ENCODE measurements at places on chromosomes 6 and 20.

- H3K27ac ChIP-seq: no peak overlapping the region
- no peaks in the 10 kb centered on the region for H3K4me1 ChIP-seq
- no peaks in the 10 kb centered on the region for H3K36me3 ChIP-seq
- no peaks in the 10 kb centered on the region for H3K27me3 ChIP-seq
Measured at GRCh38 chr6:125066964-125067363, 86.6 kb upstream of the TPD52L1 start.

DNA sequence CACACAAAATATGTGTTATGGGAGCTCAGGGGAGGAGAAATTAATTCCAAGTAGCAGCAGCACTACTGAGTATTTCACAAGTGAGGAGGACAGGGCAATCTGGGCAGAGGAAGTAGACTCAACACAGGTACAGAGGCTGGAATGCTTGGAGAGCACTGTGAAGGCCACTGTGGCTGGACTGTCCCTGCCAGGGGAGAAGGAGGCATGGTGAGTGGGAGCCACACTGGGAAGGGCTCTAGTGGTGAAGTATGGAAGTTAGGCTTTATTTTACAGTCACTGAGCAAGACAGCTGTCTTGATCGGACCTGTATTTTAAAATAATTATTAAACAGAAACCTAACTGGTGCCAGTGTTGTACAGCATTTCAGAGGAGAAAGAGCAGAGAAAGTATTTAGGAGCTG is 28.8 kb downstream of the FAM229B start:
- DNase-seq: no peak
- peaks cover 14% of the 10 kb centered on the region for H3K4me1 ChIP-seq
- peaks cover 17% of the 10 kb centered on the region for H3K27me3 ChIP-seq
- H3K4me3 ChIP-seq: no peak overlapping the region
- no peaks in the 10 kb centered on the region for H3K36me3 ChIP-seq

GRCh38 chr6:82076916-82077315 is 170.6 kb downstream of the IBTK start:
- H3K27ac ChIP-seq: no peak overlapping the region
- no peaks in the 10 kb centered on the region for H3K4me1 ChIP-seq
- no peaks in the 10 kb centered on the region for H3K27me3 ChIP-seq
- no peak for DNase-seq

GRCh38 chr20:52529826-52530225 is 338.2 kb upstream of the ZFP64 start:
- no peak overlapping the region for H3K4me3 ChIP-seq
- H3K27ac ChIP-seq: no peak overlapping the region
- no peaks in the 10 kb centered on the region for H3K27me3 ChIP-seq
- H3K4me1 ChIP-seq: no peaks in the 10 kb centered on the region
- no peak for DNase-seq

DNA sequence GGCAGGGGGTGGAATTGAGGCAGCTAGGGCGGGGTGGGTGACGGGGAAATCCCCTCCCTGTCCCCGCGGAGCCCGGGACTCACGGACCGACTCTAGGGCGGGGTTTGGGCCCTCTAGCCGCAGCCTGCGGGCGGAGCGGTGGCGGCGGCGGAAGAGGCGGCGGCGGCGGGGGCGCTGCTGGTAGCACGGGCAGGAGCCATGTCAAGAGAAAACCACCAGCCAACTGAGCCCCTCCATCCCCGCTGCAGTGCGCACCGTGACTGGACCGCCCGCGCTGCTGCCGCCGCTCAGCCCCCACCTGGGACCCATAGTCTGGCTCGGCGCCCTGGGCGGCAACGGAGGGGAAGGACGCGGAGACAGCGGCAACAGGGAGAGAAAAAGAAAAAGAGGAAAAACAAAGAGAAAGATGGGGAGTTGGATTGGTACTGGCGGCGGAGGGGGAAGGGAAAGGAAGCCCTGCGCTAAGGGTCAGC is 1.2 kb upstream of the C6orf62 start:
- H3K4me1 ChIP-seq: peaks cover 38% of the 10 kb centered on the region
- DNase-seq: peak; percentile 95
- H3K4me3 ChIP-seq: peak overlapping the region; percentile 99

DNA sequence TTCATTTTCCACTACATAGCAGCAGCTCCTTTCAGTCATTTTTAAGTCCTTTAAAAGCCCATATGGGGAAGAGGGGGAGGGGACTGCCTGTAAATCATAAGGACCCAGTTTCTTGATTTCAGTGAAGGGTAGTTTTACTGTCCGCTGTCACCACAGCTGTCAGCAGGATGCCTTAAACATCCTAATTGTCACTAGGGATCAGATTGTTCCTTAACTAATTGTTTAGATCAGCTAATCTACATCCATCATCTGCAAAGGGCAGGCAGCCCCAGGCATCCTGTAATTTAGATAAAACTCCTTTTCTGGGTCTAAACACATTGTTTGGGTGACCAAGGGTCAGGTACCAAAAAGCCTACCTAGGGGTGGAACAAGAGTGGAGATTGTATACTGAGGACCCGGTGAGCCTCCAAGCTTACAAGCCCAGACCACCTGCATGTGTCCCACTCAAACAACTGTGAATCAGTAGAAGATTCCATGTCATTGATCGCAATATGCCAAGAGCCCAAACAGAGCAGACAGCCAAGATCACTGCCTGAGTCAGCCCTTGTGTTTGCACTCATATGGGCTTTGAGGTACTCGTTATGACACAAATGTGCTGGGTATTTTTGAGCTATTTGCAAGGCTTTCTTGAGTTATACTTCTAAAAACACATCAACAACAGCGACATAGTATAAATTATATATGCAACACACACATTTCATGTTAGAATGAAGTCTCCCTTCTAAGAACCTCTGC is 198.7 kb upstream of the CEP162 start:
- no peak for DNase-seq
- H3K4me1 ChIP-seq: no peaks in the 10 kb centered on the region
- H3K27me3 ChIP-seq: peaks cover 8% of the 10 kb centered on the region
- H3K4me3 ChIP-seq: no peak overlapping the region

GRCh38 chr6:66675906-66676305 is 968.9 kb upstream of the EYS start:
- H3K4me1 ChIP-seq: no peaks in the 10 kb centered on the region
- H3K27ac ChIP-seq: no peak overlapping the region
- no peaks in the 10 kb centered on the region for H3K36me3 ChIP-seq
- H3K4me3 ChIP-seq: no peak overlapping the region
- no peaks in the 10 kb centered on the region for H3K27me3 ChIP-seq
- DNase-seq: no peak

- no peaks in the 10 kb centered on the region for H3K27me3 ChIP-seq
- no peak for DNase-seq
- H3K4me3 ChIP-seq: peak overlapping the region; percentile 92
- peak overlapping the region; percentile 93 for H3K27ac ChIP-seq
Measured at GRCh38 chr20:49813305-49813974, 812 bp downstream of the SLC9A8 start.

DNA sequence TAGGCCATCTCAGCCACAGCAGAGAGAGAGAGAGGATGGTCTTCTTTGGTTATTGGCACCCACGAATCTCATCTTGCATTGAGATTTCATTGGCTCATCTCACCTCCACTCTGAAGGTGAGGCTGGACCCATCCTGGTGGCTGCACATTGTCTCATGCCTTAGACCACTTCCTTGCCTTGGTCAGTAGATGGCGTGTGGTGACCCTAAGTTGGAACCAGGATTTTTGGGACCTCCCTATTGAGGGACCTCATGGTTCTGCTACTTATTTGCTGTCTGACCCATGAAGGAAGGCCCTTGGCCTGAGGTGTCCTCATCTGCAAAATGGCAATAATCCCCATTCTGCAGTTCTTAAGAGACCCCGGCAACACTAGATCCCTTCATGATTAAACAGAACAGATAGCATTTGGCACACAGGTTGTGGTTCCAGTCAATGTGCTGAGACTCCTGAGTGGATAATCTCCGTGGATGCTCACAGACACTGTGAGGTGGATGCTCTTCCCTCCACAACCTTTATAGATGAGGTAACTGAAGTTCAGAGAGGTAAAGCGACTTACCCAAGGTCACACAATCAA is 21.5 kb upstream of the AAR2 start:
- no peaks in the 10 kb centered on the region for H3K4me1 ChIP-seq
- H3K27me3 ChIP-seq: peaks cover 5% of the 10 kb centered on the region
- no peak overlapping the region for H3K27ac ChIP-seq
- no peak overlapping the region for H3K4me3 ChIP-seq
- DNase-seq: peak; percentile 64

DNA sequence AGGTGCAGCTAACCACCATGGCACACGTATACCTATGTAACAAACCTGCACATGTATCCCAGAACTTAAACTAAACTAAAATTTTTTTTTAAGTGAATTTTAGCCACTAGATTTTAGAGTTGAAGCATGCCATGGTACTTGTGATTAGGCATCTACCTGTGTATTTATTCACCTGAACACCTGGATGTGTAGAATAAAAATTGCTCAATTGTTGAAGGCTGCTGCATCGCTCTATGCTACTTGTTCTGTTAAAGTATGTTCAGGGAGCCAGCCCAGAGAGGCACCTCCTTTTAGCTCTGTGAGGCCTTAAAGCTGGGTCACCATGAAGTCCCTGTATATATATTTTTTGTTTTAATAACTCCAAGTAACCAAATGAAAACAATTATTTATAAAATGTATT is 28.3 kb downstream of the SLC22A3 start:
- DNase-seq: no peak
- no peak overlapping the region for H3K27ac ChIP-seq
- H3K4me1 ChIP-seq: no peaks in the 10 kb centered on the region
- no peak overlapping the region for H3K4me3 ChIP-seq
- no peaks in the 10 kb centered on the region for H3K36me3 ChIP-seq
- peaks cover 14% of the 10 kb centered on the region for H3K27me3 ChIP-seq

- no peaks in the 10 kb centered on the region for H3K27me3 ChIP-seq
- no peaks in the 10 kb centered on the region for H3K36me3 ChIP-seq
- H3K4me3 ChIP-seq: no peak overlapping the region
Measured at GRCh38 chr6:95133578-95133977, 443.8 kb upstream of the MANEA start.

DNA sequence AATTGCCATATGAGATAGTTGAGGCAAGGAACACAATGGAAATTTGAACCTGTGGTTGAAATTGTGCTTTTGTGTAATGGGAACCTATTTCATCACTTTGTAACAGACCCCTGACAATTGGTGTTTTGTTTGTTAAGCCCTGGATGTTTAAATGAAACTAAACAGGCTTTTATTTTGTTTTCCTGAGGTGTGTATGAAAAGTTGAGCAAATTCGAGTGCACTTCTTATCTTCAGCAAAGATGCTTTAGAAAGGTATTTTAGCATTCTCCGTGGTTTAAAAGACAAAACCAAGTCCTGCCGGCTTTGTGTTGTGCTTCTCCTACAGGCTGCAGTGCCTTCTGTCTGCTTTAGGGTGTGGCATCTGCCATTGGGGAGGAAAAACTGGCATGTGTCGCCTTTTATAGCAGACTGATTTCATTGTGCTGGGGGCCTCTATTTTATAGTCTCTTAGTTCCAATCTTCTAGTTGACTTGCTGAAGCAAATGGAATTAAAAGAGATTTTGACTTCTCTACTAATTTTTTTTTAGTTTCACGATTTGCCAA is 2.2 kb upstream of the ARID1B start:
- DNase-seq: no peak
- peaks cover 13% of the 10 kb centered on the region for H3K4me1 ChIP-seq
- no peak overlapping the region for H3K4me3 ChIP-seq
- H3K27ac ChIP-seq: no peak overlapping the region
- no peaks in the 10 kb centered on the region for H3K27me3 ChIP-seq
- peaks cover 5% of the 10 kb centered on the region for H3K36me3 ChIP-seq

- peaks cover 28% of the 10 kb centered on the region for H3K4me1 ChIP-seq
- no peak overlapping the region for H3K27ac ChIP-seq
- H3K36me3 ChIP-seq: no peaks in the 10 kb centered on the region
- H3K27me3 ChIP-seq: no peaks in the 10 kb centered on the region
- H3K4me3 ChIP-seq: no peak overlapping the region
- no peak for DNase-seq
Measured at GRCh38 chr6:134233180-134233955, 84.5 kb downstream of the SGK1 start.

DNA sequence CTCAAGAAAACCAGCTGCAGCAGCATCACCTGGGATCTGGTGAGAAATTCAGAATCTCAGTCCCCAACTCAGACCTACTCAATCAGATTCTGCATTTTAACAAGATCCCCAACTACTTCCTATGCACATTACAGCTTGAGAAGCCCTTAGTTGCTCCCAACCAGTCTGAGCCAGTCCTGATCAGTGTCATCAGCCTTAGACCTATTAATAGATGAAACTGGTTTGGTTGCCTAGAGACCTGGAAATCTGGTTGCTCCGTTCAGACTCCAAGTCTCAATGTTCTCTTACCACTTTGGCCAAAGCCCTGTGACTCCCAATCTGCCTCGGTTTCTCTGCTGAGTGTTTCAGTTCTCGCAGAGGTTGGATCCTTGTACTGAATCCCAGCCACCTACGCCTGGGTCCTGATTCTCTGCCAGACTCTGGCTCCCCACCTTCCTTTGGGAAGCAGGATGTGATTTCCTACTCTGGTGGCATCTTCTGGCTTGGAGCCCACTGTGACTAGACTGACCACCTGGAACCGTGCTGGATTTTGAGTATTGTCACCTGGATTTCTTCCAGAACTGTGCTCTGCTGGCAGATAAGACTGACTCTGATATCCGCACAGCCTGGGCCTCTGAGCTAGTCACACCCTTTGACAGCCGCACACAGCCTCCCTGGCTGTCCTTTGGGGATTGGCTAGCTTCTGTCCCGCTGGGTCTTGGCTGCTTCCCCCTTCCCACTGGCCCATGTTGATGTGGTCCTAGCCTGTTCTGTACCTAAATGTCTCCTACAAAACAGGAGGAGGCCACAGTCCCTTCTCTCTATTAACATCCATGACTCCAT is 20.3 kb upstream of the ATXN1 start:
- no peaks in the 10 kb centered on the region for H3K36me3 ChIP-seq
- peaks cover 2% of the 10 kb centered on the region for H3K4me1 ChIP-seq
- H3K27ac ChIP-seq: no peak overlapping the region
- peaks cover 8% of the 10 kb centered on the region for H3K27me3 ChIP-seq
- H3K4me3 ChIP-seq: no peak overlapping the region

DNA sequence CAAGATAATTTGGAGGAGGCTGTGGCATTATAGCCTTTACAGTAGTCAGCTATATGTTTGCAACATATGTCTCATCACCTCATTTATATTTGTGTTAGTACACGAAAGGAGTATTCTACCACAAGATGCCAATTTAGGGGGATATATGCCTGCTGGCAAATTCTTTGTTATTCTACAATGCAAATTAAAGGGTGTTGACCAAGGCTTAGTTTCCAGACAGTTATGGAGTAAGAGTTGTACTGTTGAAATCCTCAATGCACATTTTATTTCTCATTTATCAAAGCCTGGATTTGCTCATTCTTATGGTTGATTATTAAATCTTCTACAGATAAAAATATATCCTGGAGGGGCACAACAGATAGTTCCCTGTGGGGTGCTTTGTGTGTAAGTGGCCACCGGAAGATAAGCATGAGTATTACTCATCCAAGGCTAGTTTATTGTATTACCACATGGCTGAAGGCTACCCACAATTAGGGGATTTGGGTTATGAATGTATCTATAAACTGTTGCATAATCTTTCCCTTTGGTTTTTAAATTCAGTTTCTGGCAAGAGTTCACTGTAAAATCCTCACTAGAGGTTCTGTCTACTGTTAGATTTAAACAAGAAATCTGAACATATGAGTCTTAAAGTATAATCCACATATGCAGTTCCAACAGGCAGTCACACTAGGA is 9.0 kb downstream of the CST9 start:
- no peak overlapping the region for H3K27ac ChIP-seq
- H3K36me3 ChIP-seq: no peaks in the 10 kb centered on the region
- H3K4me3 ChIP-seq: no peak overlapping the region
- H3K4me1 ChIP-seq: no peaks in the 10 kb centered on the region

- no peak for DNase-seq
- H3K36me3 ChIP-seq: no peaks in the 10 kb centered on the region
- peaks cover 3% of the 10 kb centered on the region for H3K4me1 ChIP-seq
- no peak overlapping the region for H3K27ac ChIP-seq
Measured at GRCh38 chr6:35042031-35042815, 98.9 kb downstream of the TCP11 start.

- no peak for DNase-seq
- H3K36me3 ChIP-seq: no peaks in the 10 kb centered on the region
- peaks cover 2% of the 10 kb centered on the region for H3K27me3 ChIP-seq
- peak overlapping the region; percentile 15 for H3K27ac ChIP-seq
- no peak overlapping the region for H3K4me3 ChIP-seq
Measured at GRCh38 chr6:37634238-37634826, 63.4 kb downstream of the MDGA1 start.
